CD4-positive, alpha-beta T cell treated with Interleukin-6 at 100 ng/mL for 8 hours (primary cell): ENCODE measurements at places on chromosomes 3 and 15.

DNA sequence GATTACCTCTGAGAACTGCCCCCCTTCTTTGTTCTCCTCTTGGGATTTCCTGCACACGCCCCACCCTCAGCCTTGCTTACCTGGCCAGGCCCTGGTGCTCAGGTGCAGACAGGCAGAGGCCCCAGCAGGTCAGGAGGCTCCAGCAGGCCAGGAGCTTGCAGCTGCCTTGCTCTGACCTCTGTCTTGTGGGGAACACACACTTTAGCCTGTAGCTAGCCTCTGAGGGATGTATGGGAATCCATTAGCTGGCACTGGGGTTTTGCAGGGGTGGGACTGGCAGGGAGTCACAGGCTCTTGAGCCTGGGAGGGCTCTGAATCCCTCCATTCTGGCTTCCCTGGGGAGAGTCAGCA is 2.7 kb downstream of the SMAD6 start:
- no peak for DNase-seq

- no peak for DNase-seq
Measured at GRCh38 chr3:34212175-34212574, 413.7 kb downstream of the PDCD6IP start.

- DNase-seq: no peak
Measured at GRCh38 chr3:141656771-141657170, 81.3 kb upstream of the RNF7 start.

- DNase-seq: peak; percentile 42
Measured at GRCh38 chr3:66816090-66816761, 181.9 kb upstream of the KBTBD8 start.

GRCh38 chr3:127707851-127708411 is 35.2 kb downstream of the ABTB1 start:
- no peak for DNase-seq

GRCh38 chr3:178711753-178712152 is 175.5 kb downstream of the KCNMB2 start:
- DNase-seq: no peak

- DNase-seq: no peak
Measured at GRCh38 chr15:70171256-70171886, 73.7 kb upstream of the TLE3 start.

GRCh38 chr3:121730940-121731687 is 18.4 kb downstream of the GOLGB1 start:
- no peak for DNase-seq

DNA sequence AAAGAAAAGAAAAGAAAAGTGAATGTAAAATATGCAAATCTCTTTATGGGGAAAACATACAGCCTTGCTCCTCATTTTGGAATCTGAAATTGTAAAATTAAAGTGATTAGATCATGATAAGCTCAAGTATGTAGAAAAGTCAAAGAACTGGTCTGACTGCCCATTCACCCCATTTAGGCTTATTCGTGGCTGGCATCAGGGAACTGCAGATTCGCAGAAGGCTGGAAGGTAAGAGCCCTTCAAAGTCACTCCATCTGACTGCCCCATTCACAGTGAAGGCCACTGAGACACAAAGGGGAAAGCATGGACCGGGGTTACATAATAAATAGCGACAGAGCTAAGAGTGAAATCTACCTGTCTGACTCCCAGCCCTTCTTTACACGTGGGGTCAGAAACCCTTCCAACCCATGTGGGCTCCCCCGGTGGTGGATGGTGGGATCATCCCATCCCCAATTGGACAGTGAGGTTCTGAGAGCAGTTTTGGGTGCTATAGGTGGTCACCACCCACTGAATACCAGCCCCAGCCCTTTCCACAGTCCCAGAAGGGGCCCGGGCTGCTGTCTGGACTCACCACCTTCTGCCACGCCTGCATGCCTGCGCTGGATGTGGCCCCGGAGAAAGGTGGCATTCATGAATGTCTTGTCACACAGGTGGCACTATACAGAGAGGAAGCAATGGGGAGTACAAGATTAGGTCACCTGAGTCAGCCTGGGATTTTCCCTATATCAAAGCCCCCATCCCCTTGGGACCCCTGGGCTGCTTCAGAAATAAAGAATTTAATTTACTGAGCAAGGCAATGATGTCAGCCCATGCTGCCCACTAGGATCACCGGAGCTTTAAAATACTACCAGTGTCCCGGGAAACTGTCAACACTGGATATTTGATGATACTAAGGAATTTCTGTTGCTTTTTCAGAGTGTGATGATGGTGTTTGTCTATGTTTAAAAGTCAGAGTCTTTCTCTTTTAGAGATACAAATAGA is 17.9 kb downstream of the DZIP1L start:
- DNase-seq: no peak

DNA sequence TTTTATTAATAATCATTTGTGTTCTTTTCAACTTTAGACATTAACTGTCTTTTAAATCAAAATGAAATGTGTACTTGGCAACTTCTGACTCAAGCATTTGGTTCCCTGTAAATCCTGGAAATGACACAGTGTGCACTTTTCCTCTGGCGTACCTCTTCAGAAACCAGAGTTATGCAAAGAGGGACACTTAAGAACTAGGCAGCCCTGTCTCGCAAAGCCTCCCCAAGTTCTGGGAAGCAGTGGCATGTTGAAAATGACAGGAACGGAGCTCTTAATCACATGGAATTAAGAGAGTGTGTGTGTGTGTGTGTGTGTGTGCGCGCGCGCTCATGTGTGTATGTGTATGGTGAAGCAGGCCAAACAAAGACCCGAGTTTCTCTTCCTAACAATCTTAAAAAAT is 707.4 kb downstream of the MECOM start:
- DNase-seq: no peak

- peak; percentile 24 for DNase-seq
Measured at GRCh38 chr3:38960953-38961622, 90.7 kb downstream of the SCN11A start.

GRCh38 chr3:173065543-173065981 is 75.5 kb downstream of the SPATA16 start:
- no peak for DNase-seq

DNA sequence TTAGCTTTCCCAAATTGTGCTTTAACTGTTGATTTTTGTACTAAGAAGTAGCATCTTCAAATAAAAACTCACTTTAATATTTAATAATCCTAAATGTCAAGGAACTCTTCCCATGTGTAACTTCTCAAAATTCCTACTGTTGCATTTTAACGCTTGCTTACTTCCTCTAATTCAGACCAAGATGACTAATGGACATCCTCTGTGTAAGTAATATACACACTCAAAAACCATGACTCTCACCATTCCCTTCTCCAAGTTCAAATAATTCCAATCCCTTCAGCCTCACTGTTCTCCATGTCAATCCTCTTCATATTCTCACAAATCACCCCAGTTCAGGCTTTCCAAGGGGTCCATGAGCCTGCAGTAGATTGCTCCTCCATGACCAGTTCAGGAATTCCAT is 13.0 kb downstream of the MRPL46 start:
- no peak for DNase-seq

- no peak for DNase-seq
Measured at GRCh38 chr15:64762546-64762945, 12.8 kb downstream of the RBPMS2 start.
